ENCODE measurements at places on chromosomes 3 and 15.
A peak's percentile ranks its signal among the peaks of the same experiment; 100 is the strongest.

DNA sequence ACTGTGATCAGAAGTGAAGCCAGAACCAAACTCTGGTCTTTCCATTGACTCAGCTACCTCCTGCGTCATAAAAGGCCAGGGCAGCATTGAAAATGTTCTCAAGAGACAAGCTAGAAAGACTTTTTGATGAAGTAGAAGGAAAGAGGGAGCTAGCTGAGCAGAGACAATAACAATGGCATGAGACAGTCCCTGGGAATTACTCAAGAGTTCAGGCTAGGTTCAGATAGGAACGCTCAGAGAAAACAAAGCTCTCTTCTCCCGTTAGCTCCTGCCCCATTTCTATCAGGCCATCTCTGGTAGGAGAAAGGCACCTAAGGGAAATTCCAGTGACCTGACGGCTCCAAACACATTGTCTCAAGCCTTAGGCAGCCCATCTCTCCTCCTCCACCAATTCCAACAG lies 7.0 kb upstream of the OXTR start:
- DNase-seq = no peak

GRCh38 chr3:25476639-25477038 lies 48.6 kb downstream of the RARB start:
- no peak for DNase-seq

- DNase-seq = no peak
Observed at GRCh38 chr3:46709157-46709654, 8.0 kb downstream of the TMIE start.

DNA sequence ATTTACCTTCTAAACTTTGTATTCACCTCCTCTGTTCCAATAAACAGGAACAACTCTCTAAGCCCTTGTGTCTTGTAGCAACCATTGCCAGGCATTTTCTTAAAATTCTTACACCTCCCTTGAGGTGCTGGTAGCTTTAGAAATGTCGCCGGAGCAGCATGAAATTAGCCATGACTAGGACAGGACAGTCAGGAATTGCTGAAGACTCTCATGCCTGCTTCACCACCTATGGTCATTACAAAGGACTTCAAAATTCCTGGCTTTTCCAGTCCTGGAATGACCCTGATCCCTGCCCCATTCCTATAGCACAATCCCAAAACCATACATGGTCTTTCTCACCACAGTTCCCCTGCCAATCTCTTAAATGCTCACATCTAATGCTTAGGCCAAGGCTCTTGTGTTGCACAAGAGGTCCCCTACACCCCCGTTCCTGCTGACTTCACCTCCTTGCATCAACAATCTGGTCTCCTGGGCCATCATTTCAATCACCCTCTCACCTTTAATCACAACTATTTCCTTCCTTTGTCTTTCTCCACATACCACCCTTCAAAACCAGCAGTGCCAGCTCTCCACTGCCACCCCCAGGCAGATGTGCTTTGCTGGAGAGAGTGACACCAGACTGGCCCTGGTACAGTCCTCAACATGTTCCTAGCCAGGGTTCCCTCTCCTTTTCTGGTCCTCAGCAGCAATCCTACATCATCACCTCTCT lies 113.2 kb upstream of the TJP1 start:
- no peak for DNase-seq

DNA sequence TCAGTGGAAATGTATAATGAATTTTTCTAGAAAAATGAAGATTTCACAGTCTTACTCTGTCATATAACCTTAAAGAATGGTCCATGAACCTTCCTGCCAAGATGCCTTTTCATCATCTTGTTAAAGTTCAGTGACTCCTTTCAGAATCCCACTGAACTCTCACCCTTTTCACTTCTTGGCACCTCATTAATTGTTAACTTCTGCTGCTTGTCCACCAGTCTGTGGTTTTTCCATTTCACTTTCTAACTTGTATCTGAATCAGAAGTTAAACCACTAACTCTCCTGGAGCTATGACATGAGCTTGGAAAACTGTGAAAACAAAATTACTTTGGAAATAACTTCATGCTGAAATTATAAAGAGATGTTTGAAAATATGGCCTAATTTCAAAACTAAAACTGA lies 281.2 kb upstream of the ALCAM start:
- peak; percentile 71 for DNase-seq

DNA sequence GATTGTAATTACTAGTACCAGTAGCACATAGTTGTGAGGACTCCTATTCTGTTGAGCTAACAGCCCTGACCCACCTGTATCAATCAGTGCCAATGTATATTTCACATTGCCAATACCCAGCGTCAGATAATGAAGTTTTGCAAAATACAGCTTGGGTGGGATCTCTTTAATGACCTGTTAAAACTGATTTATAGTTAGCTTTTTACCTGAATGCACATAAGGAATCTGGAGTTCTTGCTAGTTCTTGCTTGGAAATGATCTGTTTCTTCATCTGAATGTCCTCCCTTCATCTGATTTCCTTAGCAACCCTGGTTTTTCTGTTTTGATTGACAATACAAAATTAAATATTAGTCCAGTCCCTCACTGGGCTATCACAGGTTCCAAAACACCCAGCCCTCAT lies 62.8 kb downstream of the LIPC start:
- no peak for DNase-seq

GRCh38 chr3:48702320-48702920 lies 14.6 kb downstream of the IP6K2 start:
- no peak for DNase-seq

- no peak for DNase-seq
Observed at GRCh38 chr3:61663356-61664104, 102.2 kb downstream of the PTPRG start.

GRCh38 chr15:68561901-68562300 lies 16.9 kb upstream of the CORO2B start:
- DNase-seq = no peak

DNA sequence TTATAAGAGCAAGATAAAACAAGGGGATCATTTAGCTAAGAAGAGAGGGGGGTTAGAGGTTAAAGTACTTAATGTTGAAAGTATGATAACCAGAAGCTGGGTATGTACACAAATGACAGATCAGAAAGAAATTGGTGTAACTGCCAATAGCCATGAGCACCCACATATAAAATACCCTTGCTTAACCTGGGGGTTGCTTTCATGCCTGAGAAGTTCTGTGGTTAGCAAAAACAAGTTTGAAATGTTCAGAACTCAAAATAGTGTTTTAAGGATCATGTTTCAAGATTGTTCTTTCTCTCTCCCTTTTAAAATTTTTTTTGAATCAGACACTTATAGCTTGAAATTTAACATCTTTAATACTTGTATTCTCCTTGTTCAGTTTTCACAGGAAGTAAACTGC lies 321.4 kb upstream of the GBE1 start:
- DNase-seq = no peak

DNA sequence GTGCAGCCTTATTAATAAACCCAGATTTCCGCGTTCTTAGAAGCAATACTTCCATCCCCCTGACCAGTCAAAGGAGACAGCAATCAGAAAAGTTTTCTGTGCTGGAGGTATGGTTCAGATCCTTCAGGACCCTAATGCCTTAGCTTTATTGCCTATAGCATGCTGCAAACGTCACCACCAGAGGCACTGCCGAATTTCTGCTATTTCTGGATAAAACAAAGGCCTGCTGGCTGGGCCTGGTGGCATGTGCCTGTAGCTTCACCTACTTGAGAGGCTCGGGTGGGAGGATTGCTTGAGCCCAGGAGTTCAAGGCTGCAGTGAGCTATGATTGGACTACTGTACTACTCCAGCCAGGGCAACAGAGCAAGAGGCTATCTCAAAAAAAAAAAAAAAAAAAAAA lies 407.2 kb downstream of the FOXP1 start:
- DNase-seq = no peak

GRCh38 chr3:89303701-89304100 lies 196.3 kb downstream of the EPHA3 start:
- DNase-seq = no peak

GRCh38 chr3:108006881-108007331 lies 83.9 kb downstream of the CD47 start:
- no peak for DNase-seq

DNA sequence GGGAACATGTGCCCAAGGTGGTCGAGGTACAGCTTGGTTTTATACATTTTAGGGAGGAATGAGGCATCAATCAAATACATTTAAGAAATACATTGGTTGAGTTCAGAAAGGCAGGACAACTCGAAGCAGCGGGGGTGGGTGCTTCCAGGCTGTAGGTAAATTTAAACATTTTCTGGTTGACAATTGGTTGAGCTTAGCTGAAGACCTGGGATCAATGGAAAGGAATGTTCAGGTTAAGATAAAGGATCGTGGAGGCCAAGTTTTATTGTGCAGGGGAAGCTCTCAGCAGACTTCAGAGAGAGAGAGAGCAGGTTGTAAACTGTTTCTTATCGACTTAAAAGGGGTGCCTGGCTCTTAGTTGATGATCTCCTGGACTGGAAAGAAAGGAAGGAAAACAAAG lies 11.3 kb downstream of the CPN2 start:
- DNase-seq = no peak

- DNase-seq = no peak
Observed at GRCh38 chr3:123798550-123798949, 85.6 kb downstream of the MYLK start.

- DNase-seq = no peak
Observed at GRCh38 chr3:131242201-131242600, 139.4 kb upstream of the NUDT16 start.

DNA sequence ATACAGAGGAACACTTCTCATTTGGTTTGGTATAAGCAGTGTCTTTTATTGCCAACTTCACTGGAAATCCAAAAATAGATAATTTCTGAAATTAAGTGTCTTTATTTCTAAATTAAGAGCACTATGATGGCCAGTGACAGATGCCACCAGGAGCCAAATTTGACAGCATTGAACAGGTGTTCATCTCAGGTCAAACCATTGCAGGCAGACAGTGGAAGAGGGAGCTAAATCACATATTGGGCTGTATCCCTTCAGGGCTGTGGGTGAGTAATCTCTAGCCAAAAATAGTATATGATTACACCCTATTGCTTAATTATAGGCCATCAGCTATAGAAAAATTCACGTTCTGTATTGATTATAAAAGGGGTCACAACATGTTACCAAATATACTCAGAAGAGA lies 457.7 kb downstream of the NAALADL2 start:
- no peak for DNase-seq

GRCh38 chr3:182795389-182795782 lies 2.1 kb downstream of the ATP11B start:
- peak; percentile 14 for DNase-seq

DNA sequence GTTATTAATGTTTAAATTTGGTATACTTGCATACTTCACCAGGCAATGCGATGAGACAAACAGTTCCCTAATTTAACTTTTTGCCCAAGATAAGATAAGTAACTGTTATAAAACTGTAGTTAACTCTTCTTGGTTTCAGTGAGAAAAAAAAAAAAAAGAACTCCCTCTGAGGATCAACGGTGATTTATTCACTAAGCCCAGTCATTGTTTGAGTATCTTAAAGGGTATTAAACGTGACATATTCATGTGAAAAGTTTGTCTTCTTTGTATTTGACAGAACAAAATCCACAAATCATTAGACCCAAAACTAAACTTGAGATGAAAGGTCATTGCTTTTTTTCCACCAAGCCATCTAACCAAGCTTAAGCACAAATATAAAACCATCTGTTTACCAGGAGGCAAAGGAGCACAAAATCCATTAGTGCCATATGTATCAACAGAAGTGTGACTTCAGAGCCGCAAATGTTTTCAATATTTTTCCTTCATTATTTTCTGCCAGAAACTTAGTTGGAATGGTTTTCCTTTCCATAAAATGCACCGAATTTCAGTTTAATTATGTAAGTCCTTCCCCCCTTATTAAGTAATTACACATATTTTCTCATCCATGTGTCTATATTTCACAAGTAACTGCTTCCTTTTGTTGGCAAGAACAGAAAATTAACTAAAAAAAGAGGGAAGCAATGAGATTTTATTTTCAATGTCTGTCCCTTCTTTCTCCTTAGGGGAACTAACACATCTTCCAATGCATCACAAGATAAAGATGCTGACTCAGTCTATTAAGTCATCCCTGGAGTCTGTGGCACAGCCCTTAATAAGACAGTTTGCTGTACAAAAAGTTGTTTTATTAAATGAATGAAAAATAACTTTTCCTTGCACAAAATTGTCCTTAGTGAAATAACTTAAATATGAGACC lies 92.2 kb upstream of the RAP2B start:
- no peak for DNase-seq

GRCh38 chr15:27770086-27770607 lies 329.0 kb downstream of the OCA2 start:
- DNase-seq = no peak

DNA sequence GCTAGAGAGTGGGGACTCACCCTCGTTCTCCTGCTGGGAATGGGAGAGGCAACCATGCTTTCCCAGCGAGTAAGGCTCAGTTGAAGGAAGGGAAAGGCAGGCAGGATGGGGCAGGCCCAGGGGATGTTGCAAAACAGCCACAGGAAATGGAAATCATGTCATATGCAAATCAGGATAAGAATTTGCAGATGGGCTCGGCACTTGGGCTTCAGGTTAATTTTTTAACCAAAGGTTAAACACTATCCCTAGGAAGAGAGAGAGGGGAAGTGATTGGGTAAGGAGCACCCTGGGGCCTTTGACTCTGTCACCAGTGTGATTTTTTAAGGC lies 14.6 kb upstream of the PLA2G4E start:
- DNase-seq = peak; percentile 1

GRCh38 chr15:25789211-25789610 lies 73.9 kb downstream of the ATP10A start:
- no peak for DNase-seq

- DNase-seq = peak; percentile 10
Observed at GRCh38 chr15:86690566-86690965, 610.9 kb downstream of the AGBL1 start.

GRCh38 chr15:88089731-88090130 lies 166.8 kb downstream of the NTRK3 start:
- no peak for DNase-seq

- no peak for DNase-seq
Observed at GRCh38 chr3:55524565-55525244, 37.6 kb upstream of the WNT5A start.

Measured in ACHN (cell line).